Spleen (tissue), 13 donors: ENCODE measurements at places on chromosomes 3 and 15. TPM values are rescaled to one million over a fixed set of nuclear protein-coding genes. Genes with fewer than 3 reads are reported as not detected.

The B3GNT5 gene
- polyA plus RNA-seq: 1.0 TPM

- DNase-seq: no peak
Measured at GRCh38 chr3:157376603-157377300, 59.9 kb upstream of the PTX3 start.

- DNase-seq: no peak
Measured at GRCh38 chr15:48965972-48966371, 2.3 kb upstream of the SHC4 start.

- no peak for DNase-seq
Measured at GRCh38 chr3:133171831-133172230, 133.6 kb downstream of the TMEM108 start.
